ENCODE measurements at places on chromosomes 7 and 10. TPM values are rescaled to one million over a fixed set of nuclear protein-coding genes. Genes with fewer than 3 reads are reported as not detected.

DNA sequence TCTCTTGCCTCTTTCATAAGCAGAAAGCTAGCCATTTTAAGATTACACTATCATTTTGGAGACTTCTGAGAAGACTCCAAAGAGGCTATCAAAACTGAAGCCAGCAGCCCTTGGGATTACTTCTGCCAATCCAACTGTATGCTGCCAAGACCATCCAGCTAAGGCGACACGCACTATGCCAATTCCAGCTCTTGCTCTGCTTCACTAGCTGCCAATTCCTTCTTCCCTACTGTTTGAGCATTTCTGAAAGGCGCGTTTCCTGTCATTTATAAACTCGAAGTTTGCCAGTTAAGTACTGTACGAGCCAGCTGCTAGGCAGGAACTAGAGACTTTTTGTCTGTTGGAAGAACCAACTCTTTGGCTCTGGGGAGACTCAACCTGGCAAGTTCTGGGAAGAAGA lies 36.5 kb downstream of the MALSU1 start:
- H3K27ac ChIP-seq = no peak overlapping the region
- no peaks in the 10 kb centered on the region for H3K36me3 ChIP-seq
- no peak for DNase-seq
- H3K4me3 ChIP-seq = no peak overlapping the region
- no peaks in the 10 kb centered on the region for H3K27me3 ChIP-seq
- peaks cover 37% of the 10 kb centered on the region for H3K4me1 ChIP-seq

The CACNB2 gene
- total RNA-seq = 3.1 TPM

GRCh38 chr7:88269586-88269985 lies 37.1 kb downstream of the STEAP4 start:
- no peak for DNase-seq
- no peaks in the 10 kb centered on the region for H3K4me1 ChIP-seq
- H3K27me3 ChIP-seq = no peaks in the 10 kb centered on the region
- no peak overlapping the region for H3K4me3 ChIP-seq
- no peaks in the 10 kb centered on the region for H3K36me3 ChIP-seq

DNA sequence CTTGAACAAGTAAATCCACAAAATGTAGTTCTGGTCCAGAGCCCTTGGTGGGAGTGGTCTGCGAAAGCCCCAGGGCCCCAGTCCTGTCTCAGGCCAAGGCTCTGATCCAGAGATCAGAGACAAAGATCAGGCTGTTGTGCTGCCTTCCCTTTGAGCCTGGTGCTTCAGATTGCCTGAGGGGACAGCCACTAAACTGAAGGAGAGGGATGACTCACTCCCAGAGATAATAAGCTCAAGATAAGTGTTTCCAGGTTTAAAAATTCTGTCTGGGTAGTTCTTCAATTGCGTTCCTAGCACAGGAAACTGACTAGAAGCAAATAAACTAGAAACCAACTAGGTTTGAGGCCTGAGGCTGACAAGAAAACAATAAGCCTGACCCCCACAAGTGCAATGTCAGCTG lies 190.2 kb downstream of the RAMP3 start:
- no peaks in the 10 kb centered on the region for H3K27me3 ChIP-seq
- DNase-seq = no peak
- H3K36me3 ChIP-seq = no peaks in the 10 kb centered on the region
- H3K4me1 ChIP-seq = no peaks in the 10 kb centered on the region
- no peak overlapping the region for H3K4me3 ChIP-seq

DNA sequence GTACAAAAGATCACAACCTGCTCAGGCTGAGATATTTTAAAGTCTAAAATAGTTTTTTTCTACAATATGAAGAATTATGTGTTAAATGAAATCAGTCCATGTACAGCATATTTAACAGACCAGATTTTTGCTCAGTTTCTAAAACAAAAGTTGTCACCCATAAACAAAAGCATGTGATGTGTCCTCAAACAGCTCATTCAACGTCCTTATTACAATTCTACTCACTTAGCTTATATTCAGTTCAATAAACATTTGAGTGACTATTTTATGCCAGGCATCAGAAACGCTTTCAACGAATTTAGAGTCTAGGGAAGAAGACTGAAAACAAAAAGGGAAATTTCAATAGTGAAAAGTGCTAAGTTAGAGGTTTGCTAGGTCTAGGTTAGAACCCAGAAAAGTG lies 457.3 kb upstream of the SEMA3A start:
- H3K27ac ChIP-seq = no peak overlapping the region
- H3K4me1 ChIP-seq = no peaks in the 10 kb centered on the region
- H3K36me3 ChIP-seq = no peaks in the 10 kb centered on the region
- no peak for DNase-seq

The GNAT3 gene
- not detected for total RNA-seq

GRCh38 chr10:50929670-50930069 lies 44.2 kb upstream of the A1CF start:
- H3K4me3 ChIP-seq = no peak overlapping the region
- H3K27me3 ChIP-seq = no peaks in the 10 kb centered on the region
- no peaks in the 10 kb centered on the region for H3K4me1 ChIP-seq
- no peak for DNase-seq
- no peaks in the 10 kb centered on the region for H3K36me3 ChIP-seq
- H3K27ac ChIP-seq = no peak overlapping the region

The KNDC1 gene
- 10.1 TPM for total RNA-seq

GRCh38 chr7:12801107-12801506 lies 113.7 kb downstream of the ARL4A start:
- H3K36me3 ChIP-seq = no peaks in the 10 kb centered on the region
- H3K4me1 ChIP-seq = no peaks in the 10 kb centered on the region
- no peak for DNase-seq

The CHRM2 gene
- total RNA-seq = 8.5 TPM

The ITPRID1 gene
- total RNA-seq = 0.17 TPM

- DNase-seq = no peak
- H3K36me3 ChIP-seq = peaks cover 7% of the 10 kb centered on the region
- H3K4me3 ChIP-seq = no peak overlapping the region
- H3K27me3 ChIP-seq = no peaks in the 10 kb centered on the region
- H3K4me1 ChIP-seq = no peaks in the 10 kb centered on the region
Measured at GRCh38 chr7:150793569-150794238, 6.5 kb downstream of the TMEM176B start.

DNA sequence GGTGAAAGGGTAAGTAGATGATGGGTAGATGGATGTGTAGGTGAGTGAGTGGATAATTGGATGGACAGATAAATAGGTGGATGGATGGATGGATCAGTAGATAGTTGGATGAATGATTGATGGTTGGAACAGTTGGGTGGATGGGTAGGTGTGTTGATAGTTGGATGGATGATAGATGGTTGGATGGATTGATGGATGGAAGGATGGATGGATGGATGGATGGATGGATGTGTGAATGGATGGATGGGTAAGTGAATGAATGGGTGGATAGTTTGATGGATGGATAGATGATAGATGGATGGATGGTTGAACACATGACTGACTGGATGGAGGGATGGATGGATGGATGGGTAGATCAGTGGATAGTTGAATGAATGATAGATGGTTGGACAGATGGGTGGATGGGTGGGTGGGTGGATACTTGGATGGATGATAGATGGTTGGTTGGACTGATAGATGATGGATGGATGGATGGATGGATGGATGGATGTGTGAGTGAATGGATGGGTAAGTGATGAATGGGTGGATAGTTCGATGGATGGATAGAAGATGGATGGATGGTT lies 37.0 kb downstream of the PDGFA start:
- no peak overlapping the region for H3K4me3 ChIP-seq
- H3K36me3 ChIP-seq = no peaks in the 10 kb centered on the region
- no peak for DNase-seq
- H3K4me1 ChIP-seq = no peaks in the 10 kb centered on the region
- H3K27me3 ChIP-seq = no peaks in the 10 kb centered on the region

The TM9SF3 gene
- total RNA-seq = 112 TPM

- H3K27me3 ChIP-seq = no peaks in the 10 kb centered on the region
- peaks cover 4% of the 10 kb centered on the region for H3K4me1 ChIP-seq
- H3K4me3 ChIP-seq = no peak overlapping the region
- no peaks in the 10 kb centered on the region for H3K36me3 ChIP-seq
Measured at GRCh38 chr10:91598211-91598977, 34.5 kb downstream of the PPP1R3C start.

GRCh38 chr10:110644598-110645462 lies 694 bp downstream of the RBM20 start:
- no peak for DNase-seq
- no peaks in the 10 kb centered on the region for H3K36me3 ChIP-seq

The PPP1R3A gene
- not detected for total RNA-seq

The LDB3 gene
- 1.6 TPM for total RNA-seq

- H3K27ac ChIP-seq = no peak overlapping the region
- no peaks in the 10 kb centered on the region for H3K36me3 ChIP-seq
- no peaks in the 10 kb centered on the region for H3K4me1 ChIP-seq
Measured at GRCh38 chr7:16367115-16367514, 54.2 kb downstream of the CRPPA start.

DNA sequence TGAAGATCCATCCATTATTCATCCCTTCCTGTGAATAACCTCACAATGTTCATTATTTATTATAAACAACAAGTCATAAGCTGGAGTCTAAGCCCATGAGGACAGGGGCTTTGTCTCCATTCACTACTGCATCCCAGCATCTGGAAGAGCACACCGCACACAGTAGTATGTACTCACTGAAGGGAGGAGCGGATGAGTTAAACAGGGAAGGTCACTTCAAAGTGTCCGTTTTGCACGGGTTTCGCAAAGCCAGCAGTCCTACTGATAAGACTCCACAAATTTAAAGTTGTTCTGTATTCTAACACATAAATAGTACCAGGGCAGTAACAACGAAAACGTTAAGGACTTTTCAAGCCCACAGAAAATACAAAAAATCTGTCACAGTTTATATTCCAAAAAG lies 167.9 kb downstream of the PARD3 start:
- H3K36me3 ChIP-seq = no peaks in the 10 kb centered on the region
- no peak for DNase-seq
- H3K27ac ChIP-seq = no peak overlapping the region
- no peaks in the 10 kb centered on the region for H3K4me1 ChIP-seq
- H3K27me3 ChIP-seq = no peaks in the 10 kb centered on the region

DNA sequence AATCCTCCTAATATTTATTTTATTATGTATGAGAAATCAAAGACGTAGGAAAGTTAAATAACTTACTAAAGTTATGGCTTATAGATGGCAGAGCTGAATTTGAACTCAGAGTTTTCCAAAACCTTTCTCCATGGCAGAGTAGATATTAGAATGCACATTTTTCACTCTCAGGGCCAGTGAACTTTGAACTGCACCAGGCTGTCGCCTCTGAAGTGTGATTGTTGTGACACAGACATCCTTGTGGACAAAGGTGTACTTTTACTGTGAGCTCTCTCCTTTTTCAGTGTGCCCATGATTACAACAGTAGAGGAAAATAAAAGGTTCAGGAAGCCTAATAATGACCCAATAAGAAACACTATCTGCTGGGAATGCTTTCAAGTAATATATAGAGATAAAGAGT lies 29.1 kb downstream of the TES start:
- no peaks in the 10 kb centered on the region for H3K27me3 ChIP-seq
- DNase-seq = no peak
- H3K4me3 ChIP-seq = no peak overlapping the region
- no peak overlapping the region for H3K27ac ChIP-seq
- no peaks in the 10 kb centered on the region for H3K36me3 ChIP-seq

DNA sequence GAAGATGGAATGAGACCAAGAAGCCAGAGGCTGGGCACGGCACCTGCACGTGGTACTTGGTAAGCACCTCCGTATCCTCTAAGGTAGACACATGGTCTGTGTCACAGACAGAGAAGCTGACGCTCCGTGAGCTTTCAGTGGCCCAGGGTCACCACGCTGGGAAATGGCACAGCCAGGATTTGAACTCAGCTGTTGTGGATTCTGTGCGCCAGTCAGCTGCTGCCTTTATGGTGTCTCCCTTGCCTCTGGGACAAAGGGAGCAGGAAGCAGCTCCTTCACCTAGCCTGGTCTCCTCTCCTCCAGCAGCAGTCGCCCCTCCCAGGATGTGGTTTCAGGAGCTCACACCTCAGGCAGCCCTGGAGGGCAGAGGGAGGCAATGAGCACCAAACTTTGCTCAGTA lies 110.8 kb downstream of the ARHGAP22 start:
- no peak overlapping the region for H3K27ac ChIP-seq
- no peaks in the 10 kb centered on the region for H3K4me1 ChIP-seq
- no peaks in the 10 kb centered on the region for H3K36me3 ChIP-seq
- H3K4me3 ChIP-seq = no peak overlapping the region
- no peak for DNase-seq
- no peaks in the 10 kb centered on the region for H3K27me3 ChIP-seq

DNA sequence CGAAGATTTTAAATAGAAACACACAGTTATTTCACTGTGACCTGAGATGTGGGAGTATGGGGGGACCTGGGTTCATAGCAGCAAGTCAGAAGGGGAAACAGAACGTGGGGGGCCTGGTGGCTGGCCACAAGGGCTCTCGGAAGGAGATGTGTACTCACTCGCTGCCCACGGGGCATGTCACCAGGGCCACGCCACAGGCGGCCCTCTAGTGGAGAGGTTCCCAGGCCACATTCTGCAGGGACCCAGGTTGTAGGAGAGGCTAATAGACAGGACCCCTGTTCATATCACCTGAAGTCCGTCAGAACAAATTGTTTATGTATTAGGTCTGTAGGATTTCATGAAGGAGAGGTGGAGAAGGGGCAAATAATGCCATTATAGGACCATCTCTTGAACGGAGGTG lies 25.1 kb upstream of the SVOPL start:
- H3K27ac ChIP-seq = no peak overlapping the region
- no peaks in the 10 kb centered on the region for H3K27me3 ChIP-seq
- H3K36me3 ChIP-seq = no peaks in the 10 kb centered on the region
- H3K4me1 ChIP-seq = no peaks in the 10 kb centered on the region

GRCh38 chr10:69218831-69219230 lies 1.3 kb upstream of the HKDC1 start:
- H3K4me1 ChIP-seq = peaks cover 24% of the 10 kb centered on the region
- H3K4me3 ChIP-seq = no peak overlapping the region
- no peak overlapping the region for H3K27ac ChIP-seq
- H3K36me3 ChIP-seq = no peaks in the 10 kb centered on the region

GRCh38 chr10:408236-408635 lies 273.0 kb downstream of the ZMYND11 start:
- H3K27ac ChIP-seq = no peak overlapping the region
- H3K27me3 ChIP-seq = no peaks in the 10 kb centered on the region
- H3K4me1 ChIP-seq = no peaks in the 10 kb centered on the region

The MARCHF5 gene
- 28.3 TPM for total RNA-seq

DNA sequence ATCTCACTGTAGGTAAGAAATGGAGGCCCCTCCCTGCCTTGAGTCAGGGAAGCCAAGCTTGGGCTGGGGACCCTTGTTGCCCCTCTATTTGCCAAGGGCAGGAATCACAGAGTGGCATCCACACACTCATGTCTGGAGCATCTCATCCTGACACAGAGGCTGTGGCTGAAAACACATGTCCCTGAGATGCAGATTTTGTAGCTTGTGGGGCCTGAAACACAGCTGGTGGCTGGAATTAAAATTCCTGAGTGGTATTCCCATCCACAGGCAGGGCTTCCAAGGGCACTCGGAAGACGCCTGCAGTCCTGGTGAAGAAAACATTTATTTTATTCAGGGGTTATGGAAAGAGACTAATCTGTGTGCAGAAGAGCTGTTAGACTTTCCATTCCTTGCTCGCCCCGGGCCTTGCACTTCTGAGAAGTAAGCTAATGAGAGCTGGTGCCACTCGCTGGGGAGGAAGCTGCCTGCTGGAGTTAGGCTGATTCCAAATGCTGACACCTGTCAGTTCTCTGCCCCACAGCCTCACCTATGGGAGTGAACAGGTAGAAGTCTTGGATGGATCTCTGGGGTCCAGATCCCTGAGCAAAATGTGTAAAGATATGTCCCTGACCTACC lies 36.0 kb downstream of the C10orf120 start:
- no peaks in the 10 kb centered on the region for H3K4me1 ChIP-seq
- H3K4me3 ChIP-seq = no peak overlapping the region
- no peaks in the 10 kb centered on the region for H3K36me3 ChIP-seq

The GPR15LG gene
- not detected for total RNA-seq
